ENCODE measurements at places on chromosomes 1 and 21. TPM values are rescaled to one million over a fixed set of nuclear protein-coding genes. Genes with fewer than 3 reads are reported as not detected.

DNA sequence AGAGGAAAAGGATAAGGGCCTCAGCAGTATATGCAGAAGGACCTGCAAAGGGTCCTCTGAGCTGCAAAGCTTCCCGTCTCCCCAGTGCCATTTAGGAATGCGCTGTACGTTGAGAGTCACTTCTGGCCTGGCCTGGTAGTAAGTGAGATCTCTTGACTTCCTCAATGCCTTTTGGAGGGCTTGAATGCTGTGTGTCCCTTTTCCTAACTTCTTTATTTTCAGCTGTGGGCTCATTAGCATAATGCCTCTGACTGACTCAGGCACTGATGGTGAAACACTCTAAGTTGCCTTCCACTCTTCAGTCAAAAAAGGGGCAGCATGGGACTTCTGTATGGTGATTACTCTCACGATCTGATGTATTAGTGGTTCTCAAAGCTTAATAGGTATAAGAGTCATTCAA is 49.9 kb downstream of the XCL1 start:
- H3K36me3 ChIP-seq: no peaks in the 10 kb centered on the region
- H3K4me1 ChIP-seq: peaks cover 8% of the 10 kb centered on the region
- H3K4me3 ChIP-seq: no peak overlapping the region
- no peak overlapping the region for H3K27ac ChIP-seq
- H3K27me3 ChIP-seq: peaks cover 14% of the 10 kb centered on the region

DNA sequence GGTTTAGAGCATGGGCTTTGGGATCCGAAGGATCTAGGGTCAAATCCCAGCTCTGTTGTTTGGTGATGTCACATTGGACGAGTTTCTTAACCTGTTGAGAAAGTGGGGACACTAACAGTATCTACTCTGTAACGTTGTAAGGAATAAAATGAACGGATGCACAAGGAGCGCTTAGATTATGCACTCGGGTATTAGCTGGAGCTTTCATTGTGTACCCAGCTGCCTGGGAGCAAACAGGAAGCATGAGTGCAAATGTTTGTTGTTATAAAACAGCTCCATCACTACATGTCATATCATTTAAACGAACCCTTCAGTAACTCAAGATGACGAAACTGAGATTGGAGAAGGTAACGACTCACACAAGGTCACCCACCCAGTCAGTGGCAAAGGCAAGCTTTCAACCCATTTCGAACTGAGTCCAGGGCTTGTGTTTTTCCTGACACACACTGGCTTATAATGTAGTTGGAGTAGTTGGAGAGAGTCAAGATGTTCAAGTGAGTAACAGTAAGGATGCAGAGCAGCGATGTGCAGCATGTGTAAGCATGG is 16.2 kb upstream of the SLC6A17 start:
- H3K4me3 ChIP-seq: no peak overlapping the region
- H3K36me3 ChIP-seq: no peaks in the 10 kb centered on the region
- H3K27ac ChIP-seq: no peak overlapping the region
- H3K27me3 ChIP-seq: peaks cover 38% of the 10 kb centered on the region

DNA sequence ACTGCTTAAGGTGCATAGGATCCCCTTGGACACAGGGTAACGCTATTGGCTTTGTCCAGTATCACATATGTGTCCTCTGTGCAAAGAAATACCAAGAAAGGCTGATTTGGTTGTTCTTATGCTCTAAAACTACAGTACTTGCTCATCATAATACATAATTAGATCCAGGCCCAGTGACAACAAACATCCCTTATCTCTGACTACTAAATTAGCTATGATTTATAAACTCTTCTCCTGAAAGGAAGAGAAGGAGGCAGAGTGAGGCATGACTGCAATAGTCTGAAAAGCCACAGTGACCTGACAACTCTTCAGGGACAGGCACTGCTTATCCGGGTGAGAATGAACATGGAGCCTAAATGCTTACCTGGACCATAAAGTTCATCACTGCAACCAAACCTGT is 30.7 kb downstream of the MGST3 start:
- no peak overlapping the region for H3K4me3 ChIP-seq
- no peaks in the 10 kb centered on the region for H3K27me3 ChIP-seq
- peaks cover 37% of the 10 kb centered on the region for H3K36me3 ChIP-seq
- no peak overlapping the region for H3K27ac ChIP-seq
- DNase-seq: no peak

Gene CHD1L
- total RNA-seq: 71.2 TPM

- peaks cover 3% of the 10 kb centered on the region for H3K4me1 ChIP-seq
- no peak overlapping the region for H3K27ac ChIP-seq
- peak; percentile 73 for DNase-seq
- no peaks in the 10 kb centered on the region for H3K27me3 ChIP-seq
Measured at GRCh38 chr1:209607102-209607794, 23.7 kb downstream of the CAMK1G start.

- H3K36me3 ChIP-seq: no peaks in the 10 kb centered on the region
- no peak overlapping the region for H3K27ac ChIP-seq
- H3K27me3 ChIP-seq: peaks cover 14% of the 10 kb centered on the region
Measured at GRCh38 chr1:159675046-159675445, 39.3 kb downstream of the CRP start.

Gene C1orf115
- 0.76 TPM for total RNA-seq

Gene SMCP
- total RNA-seq: not detected

Gene FBXO2
- 2.5 TPM for total RNA-seq

Gene DIO1
- total RNA-seq: not detected

GRCh38 chr1:7930645-7931445 is 9.8 kb downstream of the TNFRSF9 start:
- H3K27ac ChIP-seq: peak overlapping the region; percentile 88
- peaks cover 34% of the 10 kb centered on the region for H3K4me1 ChIP-seq
- DNase-seq: peak; percentile 45
- peak overlapping the region; percentile 43 for H3K4me3 ChIP-seq

Gene SLC16A1
- total RNA-seq: 48.7 TPM

- H3K27me3 ChIP-seq: no peaks in the 10 kb centered on the region
- H3K4me3 ChIP-seq: no peak overlapping the region
- no peak overlapping the region for H3K27ac ChIP-seq
- DNase-seq: no peak
- H3K36me3 ChIP-seq: no peaks in the 10 kb centered on the region
Measured at GRCh38 chr1:93537396-93537795, 89.5 kb downstream of the FNBP1L start.

DNA sequence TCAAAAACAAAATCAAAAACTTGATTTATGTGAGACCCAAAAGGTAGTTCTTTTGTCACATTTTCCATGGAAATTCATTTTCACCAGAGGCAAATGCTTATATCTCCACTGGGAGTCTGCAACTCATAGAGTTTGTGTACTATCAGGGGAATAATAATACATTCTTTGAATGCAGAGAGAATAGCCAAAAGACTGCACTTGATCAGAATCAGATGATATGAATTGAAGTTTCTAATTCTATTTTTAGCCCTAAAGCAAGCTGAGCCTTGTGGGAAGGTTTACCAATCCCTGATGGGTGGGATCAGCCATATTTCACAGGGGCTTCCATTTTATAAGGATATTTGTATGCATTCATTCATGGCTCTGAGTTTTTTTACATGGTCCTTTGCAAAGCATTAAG is 49.6 kb downstream of the TSEN15 start:
- H3K27me3 ChIP-seq: no peaks in the 10 kb centered on the region
- H3K4me1 ChIP-seq: no peaks in the 10 kb centered on the region
- H3K27ac ChIP-seq: no peak overlapping the region
- peaks cover 33% of the 10 kb centered on the region for H3K36me3 ChIP-seq
- no peak for DNase-seq

GRCh38 chr21:19440792-19441655 is 1037.4 kb upstream of the TMPRSS15 start:
- no peak for DNase-seq
- H3K36me3 ChIP-seq: no peaks in the 10 kb centered on the region
- no peaks in the 10 kb centered on the region for H3K27me3 ChIP-seq
- H3K27ac ChIP-seq: no peak overlapping the region
- H3K4me3 ChIP-seq: no peak overlapping the region

DNA sequence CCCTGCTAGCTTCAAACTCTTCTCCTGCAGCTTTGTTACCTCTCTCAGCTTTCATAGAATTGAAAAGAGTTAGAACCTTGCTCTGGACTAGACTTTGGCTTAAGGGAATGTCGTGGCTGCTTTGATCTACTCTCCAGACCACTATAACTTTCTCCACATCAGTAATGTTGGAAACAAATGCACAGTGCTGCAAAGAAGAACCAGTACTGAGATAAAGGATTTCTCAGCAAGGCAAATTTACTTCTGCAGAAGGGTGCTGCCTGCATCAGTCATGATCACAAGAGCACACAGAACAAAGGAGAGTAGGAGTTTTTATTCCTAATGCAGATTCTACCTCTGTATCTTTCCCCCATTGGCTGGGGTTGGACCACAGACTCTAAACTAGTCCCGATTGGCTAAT is 621.6 kb upstream of the CHRM3 start:
- H3K27ac ChIP-seq: no peak overlapping the region
- no peaks in the 10 kb centered on the region for H3K36me3 ChIP-seq
- no peak overlapping the region for H3K4me3 ChIP-seq
- no peak for DNase-seq
- H3K27me3 ChIP-seq: no peaks in the 10 kb centered on the region

DNA sequence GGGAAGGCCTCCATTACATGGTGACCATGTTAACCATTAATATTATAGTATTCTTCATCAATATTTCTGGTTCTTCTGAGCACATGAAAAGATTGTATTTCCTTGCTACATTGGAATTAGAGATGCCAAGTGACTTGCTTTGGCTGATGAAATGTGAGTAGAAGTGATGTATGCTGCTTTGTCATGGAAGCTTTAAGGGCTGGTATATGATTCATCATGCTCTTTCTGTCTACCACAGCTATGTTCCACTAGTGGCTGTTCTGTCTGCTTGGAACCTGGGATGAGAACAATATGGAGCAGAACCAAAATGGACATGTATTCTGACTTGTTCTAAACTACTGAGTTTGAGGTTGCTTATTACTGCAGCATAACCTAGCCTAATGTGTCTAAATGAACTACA is 163.3 kb downstream of the TM2D1 start:
- no peaks in the 10 kb centered on the region for H3K27me3 ChIP-seq
- H3K36me3 ChIP-seq: no peaks in the 10 kb centered on the region
- H3K27ac ChIP-seq: no peak overlapping the region
- no peaks in the 10 kb centered on the region for H3K4me1 ChIP-seq

DNA sequence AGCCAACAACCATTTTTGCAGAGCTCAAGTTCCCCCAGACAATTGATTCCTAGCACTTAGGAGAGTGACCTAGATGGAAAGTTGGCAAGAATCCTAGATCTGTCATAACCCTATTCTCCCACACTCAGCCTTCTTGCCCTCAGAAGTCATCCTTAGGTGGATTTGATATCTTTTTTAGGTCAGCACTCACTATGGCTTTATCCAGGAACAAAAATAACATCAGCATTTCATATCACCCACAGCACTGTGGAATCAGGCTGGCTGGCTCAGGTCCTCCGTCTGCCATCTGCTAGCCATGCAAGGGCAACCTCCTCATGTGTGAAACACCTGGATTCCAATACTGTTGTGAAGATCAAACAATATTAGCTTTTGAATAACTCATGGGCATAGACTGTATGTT is 6.0 kb downstream of the DPT start:
- no peaks in the 10 kb centered on the region for H3K36me3 ChIP-seq
- H3K4me1 ChIP-seq: no peaks in the 10 kb centered on the region
- no peak overlapping the region for H3K27ac ChIP-seq
- no peak for DNase-seq
- no peak overlapping the region for H3K4me3 ChIP-seq

Gene ALX3
- total RNA-seq: not detected

GRCh38 chr1:11550664-11551283 is 71.8 kb downstream of the DISP3 start:
- no peaks in the 10 kb centered on the region for H3K36me3 ChIP-seq
- H3K27me3 ChIP-seq: peaks cover 38% of the 10 kb centered on the region
- no peaks in the 10 kb centered on the region for H3K4me1 ChIP-seq
- H3K27ac ChIP-seq: no peak overlapping the region
- no peak overlapping the region for H3K4me3 ChIP-seq
- DNase-seq: peak; percentile 61

Gene SORT1
- 0.51 TPM for total RNA-seq

Data from activated CD4-positive, alpha-beta memory T cell treated with anti-CD3 and anti-CD28 coated beads for 36 hours (primary cell).